ENCODE measurements at places on chromosomes 7 and 10.

DNA sequence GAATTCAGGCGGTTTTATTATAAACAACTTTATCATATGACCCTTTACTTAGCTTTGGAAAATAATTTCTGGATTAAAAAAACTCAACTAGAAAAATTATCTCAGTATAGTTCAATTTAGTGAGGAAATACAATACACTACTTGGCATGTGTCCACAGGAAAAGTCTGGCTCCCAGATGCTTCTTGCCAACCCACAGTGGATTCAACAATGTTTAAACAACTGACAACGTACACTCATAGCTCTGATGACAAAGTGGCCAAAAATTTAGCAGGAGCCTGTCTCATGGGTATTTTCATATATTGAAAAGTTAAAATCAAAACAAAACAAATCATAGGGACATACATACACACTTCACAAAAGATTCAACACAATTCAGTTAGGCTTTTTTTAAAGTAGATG, 158.8 kb downstream of the SKAP2 start:
- peak; percentile 58 for DNase-seq

DNA sequence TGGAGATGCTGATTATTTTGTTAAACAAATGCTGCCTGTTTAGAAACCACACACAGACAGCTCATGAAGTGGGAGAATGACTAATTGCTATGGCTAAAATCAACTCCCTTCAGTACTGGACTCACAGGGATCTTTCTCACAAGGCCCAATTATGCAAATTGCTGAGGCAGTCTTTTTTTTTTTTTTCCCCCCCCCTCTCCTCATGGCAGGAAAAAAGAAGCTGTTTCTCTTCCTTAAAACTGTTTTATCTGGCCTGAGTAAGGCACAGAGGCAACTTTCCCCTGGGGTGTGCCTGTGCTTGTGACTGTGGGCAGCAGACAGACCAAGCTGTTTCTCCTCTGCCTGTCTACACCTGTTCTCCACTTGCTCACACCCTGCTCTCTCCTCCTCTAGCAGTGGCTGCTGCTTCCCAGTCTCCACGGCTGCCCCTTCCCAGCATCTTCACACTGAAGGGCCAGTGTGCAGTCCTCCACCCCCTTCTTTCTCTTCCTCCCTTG, 65.4 kb upstream of the STEAP1B start:
- no peak for DNase-seq

DNA sequence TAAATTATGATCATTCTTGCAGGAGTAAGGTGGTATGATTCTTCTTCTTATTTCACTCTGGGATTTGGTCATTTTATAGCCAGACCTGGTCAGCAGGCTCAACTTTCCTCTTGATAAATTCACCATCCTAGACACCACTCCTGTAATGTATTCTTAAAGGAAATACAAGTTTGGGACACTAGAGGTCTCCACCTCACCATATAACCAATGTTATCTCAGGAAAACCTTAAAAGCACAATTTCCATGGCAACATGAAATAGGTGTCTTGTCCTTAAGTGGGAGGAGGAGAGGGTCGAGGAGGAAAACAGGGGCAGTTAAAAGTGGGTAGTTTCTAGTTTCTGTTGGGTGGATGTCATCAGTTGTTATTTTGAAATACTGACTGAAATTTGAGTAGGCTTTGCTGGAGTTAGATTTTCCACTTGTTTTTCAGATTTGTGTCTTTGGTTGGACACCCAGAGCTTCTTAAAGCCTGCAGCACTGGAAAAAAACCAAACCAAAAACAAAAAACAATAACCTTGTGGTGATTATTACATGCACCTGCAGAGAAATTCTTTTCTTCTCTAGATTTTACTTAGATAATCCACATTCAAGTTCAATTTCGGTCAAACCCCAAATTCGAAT, 163.1 kb downstream of the PRKCQ start:
- DNase-seq: peak; percentile 8

DNA sequence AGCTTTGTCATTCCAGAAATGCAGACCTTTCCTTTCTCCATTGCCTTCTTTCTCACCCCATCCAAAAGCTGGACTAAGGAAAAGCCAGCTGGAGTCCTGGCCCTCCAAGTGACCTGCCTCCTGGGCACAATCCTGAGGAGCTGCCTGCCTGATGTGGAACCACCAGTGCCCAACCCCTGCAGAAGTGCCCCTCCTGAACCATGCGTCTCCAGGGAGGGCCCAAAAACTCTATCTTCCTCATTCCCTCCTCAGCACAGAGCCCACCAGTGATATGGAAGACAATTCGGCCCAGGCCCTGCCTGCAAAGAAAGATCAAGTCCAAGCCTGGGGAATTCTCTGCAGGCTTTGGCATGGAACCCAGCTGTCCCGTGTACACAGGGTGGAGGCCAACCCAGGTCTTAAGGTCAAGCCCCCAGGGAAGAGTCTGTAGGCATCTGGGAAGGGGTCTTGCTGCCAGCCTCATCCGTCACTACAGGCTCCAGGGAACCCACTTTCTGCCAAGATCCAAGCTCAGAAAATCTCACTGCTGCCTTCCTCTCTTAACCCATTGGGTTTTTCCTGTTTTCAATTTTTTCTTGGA, 3.5 kb upstream of the GRID1 start:
- no peak for DNase-seq

DNA sequence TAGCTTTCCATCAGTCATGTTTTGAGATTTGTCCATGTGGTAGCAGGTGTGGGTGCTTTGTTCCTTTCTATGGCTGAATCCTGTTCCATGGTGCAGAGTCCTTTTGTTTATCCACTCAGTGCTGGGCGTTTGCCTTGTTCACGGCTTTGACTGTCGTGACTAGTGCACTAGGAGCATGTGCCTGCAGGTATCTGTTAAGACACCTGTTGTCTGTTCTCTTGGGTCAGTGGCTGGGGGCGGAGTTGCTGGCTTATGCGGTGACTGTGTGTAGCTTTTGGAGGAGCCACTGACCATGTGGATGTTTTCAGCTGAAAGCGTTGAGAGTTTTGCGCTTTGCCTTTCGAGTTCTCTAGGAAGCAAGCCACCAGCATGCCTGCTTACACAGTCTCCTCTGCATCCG, 573.1 kb upstream of the FOXK1 start:
- DNase-seq: no peak

- no peak for DNase-seq
Observed at GRCh38 chr7:54858008-54858692, 99.1 kb upstream of the SEC61G start.

- no peak for DNase-seq
Observed at GRCh38 chr10:17951868-17952371, at the start of gene SLC39A12. Gene SLC39A12 (plus strand): TSS chr10:17951918. CDS start chr10:17953277, 1,359 bp downstream.

GRCh38 chr7:44958645-44959344, 20.0 kb downstream of the MYO1G start:
- DNase-seq: no peak

DNA sequence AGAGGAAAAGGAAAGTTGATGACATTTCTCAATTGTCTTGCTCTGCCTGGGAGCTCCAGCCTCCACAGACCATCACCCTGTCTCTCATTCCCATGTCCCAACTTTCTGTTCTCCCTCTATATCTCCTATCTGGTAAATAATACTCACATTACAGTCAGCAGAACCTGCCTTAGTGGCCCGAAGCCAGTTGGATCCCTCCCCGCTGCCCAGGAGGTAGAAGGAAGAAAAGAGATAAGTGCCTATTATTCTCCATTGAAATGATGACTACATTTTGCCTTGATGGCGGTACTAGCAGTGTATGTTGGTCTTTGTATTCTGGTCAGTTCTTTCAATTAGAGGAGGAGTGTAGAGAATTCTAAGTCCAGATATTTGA, 91.9 kb downstream of the CSTF2T start:
- DNase-seq: no peak

DNA sequence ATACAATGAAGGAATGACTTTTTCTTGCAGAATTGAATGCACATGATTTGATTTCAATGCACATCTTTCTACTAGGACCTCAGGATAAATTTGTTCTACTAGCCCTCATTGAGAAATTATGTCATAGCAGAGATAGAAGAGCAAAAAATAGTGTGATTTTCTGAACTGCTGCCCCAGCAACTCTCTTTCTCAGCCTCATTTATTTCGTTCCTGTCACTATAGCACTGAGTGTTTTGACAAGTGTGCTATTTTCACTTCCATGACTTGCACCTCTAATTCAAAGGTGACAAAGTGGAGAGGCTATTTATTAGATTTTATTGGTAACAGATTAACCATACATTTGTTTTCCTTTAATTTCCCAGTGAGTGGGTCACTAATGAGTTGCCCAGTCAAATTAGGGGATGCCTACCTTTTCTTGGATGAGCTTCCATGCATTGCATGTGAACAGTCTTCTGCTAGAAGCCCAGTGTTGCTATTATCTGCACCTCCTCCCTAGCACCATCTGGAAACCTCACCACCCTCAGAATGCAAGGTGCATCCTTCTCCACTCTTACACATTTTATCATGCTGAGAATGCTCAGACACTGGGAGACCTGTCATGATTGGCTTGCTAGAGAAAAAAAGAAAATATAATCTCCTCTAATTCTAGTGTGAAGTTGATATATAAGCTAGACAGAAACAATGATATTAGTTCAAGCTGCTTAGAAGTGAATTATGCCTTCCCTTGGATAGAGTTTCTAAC, 119.6 kb upstream of the CTTNBP2 start:
- DNase-seq: no peak

DNA sequence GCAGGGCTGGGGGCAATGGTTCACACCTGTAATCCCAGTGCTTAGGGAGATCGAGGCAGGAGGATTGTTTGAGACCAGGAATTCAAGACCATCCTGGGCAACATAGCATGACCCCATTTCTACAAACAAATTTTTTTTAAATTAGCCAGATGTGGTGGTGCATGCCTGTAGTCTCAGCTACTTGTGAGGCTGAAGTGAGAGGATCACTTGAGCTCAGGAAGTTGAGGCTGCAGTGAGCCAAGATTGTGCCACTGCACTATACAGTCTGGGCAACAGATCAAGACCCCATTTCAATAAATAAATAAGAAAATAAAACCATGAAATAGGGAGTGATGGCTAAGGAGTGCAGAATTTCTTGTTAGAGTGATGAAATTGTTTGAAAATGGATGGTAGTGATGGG, 8.9 kb downstream of the GRID2IP start:
- no peak for DNase-seq

GRCh38 chr7:120799813-120800475, 58.0 kb downstream of the TSPAN12 start:
- DNase-seq: no peak

GRCh38 chr7:99111591-99111990, 32.3 kb downstream of the SMURF1 start:
- no peak for DNase-seq

- DNase-seq: peak; percentile 32
Observed at GRCh38 chr7:66920769-66921395, at the start of gene TMEM248. Gene TMEM248 (plus strand): TSS chr7:66921225. CDS start chr7:66941866, 20,641 bp downstream.

- DNase-seq: no peak
Observed at GRCh38 chr10:29860166-29860565, 199.2 kb downstream of the JCAD start.

DNA sequence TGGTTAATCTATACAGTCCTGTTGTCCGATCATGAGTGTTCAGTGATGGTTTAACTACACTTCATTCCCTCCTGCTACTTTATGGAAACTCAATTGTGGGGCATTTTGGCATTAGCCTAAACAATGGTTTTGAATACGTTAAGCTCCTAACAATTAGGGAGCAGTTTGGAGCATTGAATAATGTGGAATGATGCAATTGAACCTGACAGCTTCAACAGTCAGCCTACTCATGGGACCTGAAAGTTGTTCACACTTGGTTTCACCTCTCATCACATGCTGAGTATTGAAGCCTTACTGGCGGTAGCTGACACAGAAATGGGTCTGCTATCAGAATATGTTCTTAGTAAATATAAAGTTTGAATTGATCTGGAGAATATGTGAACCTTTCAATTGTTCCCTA, 186.1 kb downstream of the MLLT10 start:
- DNase-seq: no peak

DNA sequence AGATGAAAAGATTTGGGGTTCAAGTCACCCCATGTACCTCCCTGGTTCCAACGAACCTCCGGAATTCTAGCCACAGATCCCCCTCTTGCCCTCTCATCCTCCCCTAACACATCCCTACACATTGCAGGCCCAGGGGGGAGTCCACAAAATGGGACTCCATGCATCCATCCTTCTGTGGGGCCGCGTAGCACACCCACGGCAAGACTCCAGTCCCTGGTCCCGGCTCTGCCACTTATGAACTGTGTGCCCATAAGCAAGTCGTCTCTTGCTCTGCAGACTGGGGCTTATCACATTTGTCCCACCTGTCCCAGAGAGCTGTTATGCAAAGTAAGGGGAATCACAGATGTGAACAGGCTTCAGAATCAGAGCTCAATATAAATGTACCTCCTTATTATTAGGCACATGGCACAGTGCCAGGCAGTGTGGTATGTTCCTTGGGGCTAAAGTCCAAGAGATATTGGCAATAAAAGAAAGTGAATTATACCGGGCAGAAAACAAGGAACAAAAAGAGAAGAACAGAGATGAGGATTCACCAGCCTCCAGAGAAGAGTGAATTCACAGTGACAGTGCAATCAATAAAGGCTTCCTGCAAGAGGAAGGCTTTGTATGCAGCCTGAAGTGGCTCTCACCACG, 73.9 kb downstream of the KCNMA1 start:
- DNase-seq: no peak

- no peak for DNase-seq
Observed at GRCh38 chr7:38927751-38928150, 18.8 kb upstream of the VPS41 start.

- no peak for DNase-seq
Observed at GRCh38 chr10:128803790-128804189, 663.3 kb upstream of the MGMT start.

- no peak for DNase-seq
Observed at GRCh38 chr10:9869205-9869604, 1148.5 kb upstream of the CELF2 start.

DNA sequence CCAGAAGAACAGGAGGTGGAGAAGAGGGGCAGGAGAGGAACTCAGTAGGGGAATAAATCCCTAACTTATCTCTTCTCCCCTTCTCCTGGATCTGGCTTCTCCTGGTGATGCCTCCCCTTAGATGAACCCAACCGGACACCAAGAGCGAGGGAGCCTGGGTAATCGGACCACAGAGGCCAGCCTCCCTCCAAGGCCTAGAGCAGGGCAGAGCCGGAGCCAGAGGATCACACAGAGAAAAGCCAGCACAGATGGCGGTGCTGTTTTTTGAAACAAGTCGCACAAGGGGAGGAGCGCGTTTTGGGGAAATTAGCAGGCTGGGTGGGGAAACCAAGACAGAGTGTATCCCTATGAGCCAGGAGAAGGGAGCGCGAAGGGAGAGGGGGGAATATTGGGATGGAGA, 4.9 kb upstream of the SRRM3 start:
- DNase-seq: no peak

GRCh38 chr7:24936121-24936824, 43.7 kb downstream of the OSBPL3 start:
- DNase-seq: no peak

GRCh38 chr10:11586170-11586569, 25.3 kb downstream of the USP6NL start:
- DNase-seq: no peak

GRCh38 chr10:89648074-89648473, 3.0 kb upstream of the PANK1 start:
- DNase-seq: no peak

GRCh38 chr7:72492461-72493065, 80.4 kb upstream of the CALN1 start:
- DNase-seq: no peak

GRCh38 chr10:123527151-123527550, 139.0 kb upstream of the GPR26 start:
- no peak for DNase-seq
